Spleen (tissue), 13 donors: ENCODE measurements at places on chromosomes 4 and X.

DNA sequence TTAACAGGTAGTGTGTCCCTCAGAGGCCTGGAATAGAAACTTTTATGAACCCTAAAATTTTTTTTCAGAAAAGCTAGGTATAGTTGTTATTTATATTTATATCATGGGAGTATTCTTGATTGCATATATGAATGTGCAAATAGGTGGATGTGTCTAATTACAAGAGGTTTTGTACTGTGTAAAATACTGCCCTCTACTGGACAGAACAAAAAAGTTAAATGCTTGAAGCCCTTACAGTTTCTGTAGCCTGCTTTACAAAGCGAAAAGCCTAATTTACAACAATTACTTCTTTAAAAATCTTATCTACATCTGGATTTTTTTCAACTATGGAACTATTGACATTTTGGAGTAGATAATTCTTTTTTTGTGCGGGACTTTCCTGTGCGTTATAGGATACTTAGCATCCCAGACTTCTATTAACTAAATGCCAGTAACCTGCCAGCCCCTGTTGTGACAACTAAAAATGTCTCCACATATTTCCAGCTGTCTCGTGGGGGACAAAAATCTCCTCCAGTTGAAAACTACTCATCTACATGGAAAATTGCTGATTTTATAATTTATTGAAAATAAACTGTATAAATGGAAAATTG lies 35.1 kb downstream of the ENPEP start:
- DNase-seq = no peak

DNA sequence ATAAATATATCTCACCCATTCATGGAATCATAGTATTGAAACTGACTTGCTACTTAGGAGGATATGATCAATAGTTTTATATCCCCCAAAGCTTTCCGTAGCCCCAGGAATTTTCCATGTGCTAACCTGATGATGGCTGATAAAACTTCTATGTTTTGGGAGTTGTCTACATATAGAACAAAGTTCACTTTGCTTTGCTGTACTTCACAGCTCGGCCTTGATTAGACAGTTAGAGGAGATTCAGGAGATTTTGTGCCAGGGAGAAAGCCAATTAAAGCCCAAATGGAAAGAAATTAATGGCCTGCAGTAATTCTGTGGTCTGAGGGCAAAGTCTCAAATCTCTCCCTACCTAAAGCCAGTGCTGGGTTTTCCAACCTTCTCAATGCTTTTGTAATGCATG lies 114.9 kb upstream of the SLC34A2 start:
- no peak for DNase-seq

DNA sequence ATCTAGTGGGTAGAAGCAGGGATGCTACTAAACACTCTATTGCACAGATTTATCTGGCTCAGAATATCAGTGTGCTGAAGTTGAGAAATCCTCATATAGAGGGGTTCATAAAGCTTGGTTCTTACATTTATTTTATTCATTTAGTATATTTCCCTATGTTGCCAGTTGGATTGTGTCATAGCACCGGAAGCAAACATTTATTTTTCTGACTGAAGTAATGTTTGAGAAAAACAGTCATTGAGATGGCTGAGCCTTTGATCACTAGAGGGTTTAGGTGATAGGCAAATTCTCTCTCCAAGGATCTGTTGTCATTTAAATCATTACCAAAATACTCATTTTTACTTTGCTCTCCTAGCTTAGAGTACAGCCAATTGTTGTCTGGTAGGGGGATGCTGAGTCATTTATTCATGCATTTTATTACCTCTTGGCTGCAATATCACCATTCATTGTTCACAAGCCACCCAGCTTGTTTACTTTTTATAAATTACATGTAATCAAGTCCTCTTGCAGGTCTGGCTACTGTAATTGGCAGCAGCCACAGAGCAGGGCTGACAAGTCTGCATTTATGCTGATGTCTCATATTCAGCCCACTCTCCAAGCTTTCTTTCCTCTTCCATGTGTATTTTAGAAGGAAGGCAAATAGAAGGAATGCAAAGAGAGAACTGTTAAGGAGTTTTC lies 15.2 kb downstream of the GAB1 start:
- DNase-seq = no peak

GRCh38 chr4:2194496-2194895 lies 47.4 kb downstream of the HAUS3 start:
- no peak for DNase-seq

- no peak for DNase-seq
These were observed 69.6 kb downstream of the DDX60L start for GRCh38 chr4:168410681-168411080.

DNA sequence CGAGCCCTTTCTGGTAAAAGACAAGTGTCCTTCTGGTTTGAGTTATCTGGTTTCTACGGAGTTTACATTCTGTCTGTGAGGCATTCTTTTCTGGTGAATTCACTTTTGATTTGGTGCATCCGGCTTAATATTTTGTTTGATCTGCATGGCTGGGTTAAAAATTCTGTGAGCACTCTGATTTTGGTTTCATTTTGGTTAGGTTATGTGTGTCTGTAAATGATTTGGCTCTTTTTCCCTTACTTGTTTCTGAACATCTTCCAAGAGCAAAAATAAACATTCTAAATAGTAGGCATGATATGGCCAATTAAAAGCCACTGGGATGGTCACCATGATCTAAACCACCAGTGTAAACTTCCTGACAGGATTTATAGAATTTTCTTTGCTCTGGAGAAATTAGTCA lies 85.7 kb upstream of the PTPN13 start:
- DNase-seq = no peak

DNA sequence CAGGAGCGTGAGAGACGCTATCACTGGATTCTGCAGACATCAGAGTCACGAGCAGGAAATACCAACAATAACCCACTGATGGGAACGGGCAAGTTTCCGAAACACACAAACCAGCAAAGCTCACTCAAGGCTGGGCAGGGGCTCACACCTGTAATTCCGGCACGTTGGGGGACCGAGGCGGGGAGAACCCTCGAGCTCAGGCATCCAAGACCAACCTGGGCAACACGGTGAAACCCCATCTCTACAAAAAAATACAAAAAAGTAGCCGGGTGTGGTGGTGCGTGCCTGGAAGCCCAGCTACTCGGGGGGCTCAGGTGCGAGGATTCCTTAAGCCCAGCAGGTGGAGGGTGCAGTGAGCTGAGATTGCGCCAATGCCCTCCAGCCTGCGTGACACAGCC lies 17.2 kb upstream of the GTPBP6 start:
- peak; percentile 65 for DNase-seq

DNA sequence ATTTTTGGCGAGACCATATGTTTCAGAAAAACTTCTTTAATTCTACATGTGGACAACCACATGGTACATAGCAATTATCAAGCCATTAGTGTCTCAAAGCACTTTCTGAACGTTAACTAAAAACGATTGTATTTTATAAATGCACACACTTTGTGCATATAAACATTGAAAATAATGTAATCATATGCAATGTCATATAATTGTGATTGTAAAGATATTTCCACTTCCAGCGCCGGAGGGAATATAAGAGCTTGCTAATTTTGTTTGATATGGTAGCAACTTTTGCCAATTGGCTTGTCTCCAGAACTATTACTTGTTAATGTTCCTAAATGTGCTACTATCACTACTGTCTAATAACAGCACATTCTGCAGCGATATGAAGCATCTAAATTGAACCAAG lies 162.3 kb upstream of the SMIM31 start:
- no peak for DNase-seq

- no peak for DNase-seq
These were observed 1673.4 kb upstream of the PCDH7 start for GRCh38 chr4:29046781-29047180.

GRCh38 chr4:3237712-3238560 lies 11.0 kb upstream of the MSANTD1 start:
- DNase-seq = no peak

DNA sequence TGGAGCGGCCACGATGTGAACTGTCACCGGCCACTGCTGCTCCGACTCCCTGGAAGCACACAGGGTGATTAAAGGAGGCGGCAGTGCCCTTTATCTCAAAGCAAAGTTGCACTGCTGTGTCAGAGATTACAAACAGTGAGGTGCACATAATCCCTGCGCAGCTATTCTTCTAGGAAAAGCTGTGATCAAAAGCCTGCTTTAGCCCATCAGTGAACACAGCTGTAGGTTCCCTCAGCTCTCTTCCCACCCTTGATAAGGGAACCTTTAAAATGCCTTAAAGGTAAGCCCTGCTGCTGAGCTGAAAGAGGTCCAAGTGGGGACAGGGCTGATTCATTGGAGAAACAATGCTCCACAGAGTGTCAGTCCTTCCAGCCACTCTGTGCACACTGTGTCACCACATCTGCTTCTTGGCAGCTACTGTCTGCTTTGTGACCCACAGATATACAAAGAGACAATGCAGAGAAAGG lies 127.6 kb downstream of the EIF4E start:
- no peak for DNase-seq

DNA sequence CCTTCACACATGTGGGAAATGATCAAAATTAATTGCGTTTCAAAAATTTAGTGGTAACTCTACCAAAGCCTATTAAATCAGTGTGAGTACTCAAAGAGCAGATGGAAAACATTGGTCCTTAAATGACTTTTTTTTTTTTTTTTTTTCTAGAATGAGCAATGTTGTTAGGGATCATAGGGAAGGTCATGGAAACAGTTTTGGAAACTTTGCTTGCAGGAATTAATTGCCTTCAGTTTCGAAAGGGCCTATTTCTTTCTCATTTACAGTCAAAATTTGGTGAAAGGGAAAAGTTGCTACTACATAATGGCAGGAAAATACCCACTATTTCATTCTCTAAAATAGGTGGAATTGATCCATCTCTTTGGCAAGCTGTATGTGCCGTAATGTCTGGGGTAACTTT lies 160.9 kb downstream of the RTL9 start:
- DNase-seq = no peak

- DNase-seq = no peak
These were observed 55.6 kb upstream of the NKAP start for GRCh38 chrX:119999087-119999634.

DNA sequence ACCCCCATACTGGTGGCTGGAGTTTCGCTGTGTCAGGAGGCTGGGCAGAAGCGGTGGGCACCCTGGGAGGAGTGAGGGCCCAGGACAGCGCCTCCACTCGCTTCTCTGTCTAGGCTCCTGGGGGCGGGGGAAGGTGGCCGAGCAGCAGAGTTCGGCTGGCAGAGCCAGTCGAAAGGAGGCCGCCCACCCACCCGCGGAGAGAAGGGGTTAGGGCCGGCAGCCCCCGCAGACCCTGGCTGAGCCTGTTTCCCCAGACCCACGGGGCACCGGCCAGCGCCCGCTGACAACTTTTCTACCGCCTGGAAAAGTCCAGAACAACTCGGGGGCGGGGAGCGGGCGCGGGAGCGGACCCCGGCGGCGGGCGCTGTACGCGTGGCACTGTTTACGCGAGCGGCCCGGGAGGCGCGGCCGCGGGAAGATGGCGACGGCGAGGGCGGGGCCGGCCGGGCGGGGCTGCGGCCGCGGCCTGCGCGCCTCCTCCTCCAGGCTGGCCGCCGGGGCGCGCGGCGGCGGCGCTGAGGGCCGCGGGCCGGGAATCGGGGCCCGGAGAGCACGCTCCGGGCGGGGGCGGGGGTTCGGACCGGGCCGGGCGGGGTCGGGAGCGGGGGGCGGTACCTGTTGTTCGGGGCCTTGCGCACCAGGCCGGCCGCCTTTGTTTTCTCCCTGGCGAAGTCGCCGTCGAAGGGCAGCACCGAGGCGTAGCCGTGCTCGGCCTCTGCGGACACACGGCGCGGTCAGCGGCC lies 628 bp downstream of the MXD4 start:
- peak; percentile 94 for DNase-seq
